ENCODE measurements at places on chromosomes 1 and 21.

- DNase-seq: no peak
These were observed 16.2 kb downstream of the WNT2B start for GRCh38 chr1:112524986-112525385.

GRCh38 chr1:18413541-18414305 is 67.0 kb upstream of the KLHDC7A start:
- no peak for DNase-seq

- no peak for DNase-seq
These were observed 37.4 kb upstream of the WASF2 start for GRCh38 chr1:27527223-27527889.

DNA sequence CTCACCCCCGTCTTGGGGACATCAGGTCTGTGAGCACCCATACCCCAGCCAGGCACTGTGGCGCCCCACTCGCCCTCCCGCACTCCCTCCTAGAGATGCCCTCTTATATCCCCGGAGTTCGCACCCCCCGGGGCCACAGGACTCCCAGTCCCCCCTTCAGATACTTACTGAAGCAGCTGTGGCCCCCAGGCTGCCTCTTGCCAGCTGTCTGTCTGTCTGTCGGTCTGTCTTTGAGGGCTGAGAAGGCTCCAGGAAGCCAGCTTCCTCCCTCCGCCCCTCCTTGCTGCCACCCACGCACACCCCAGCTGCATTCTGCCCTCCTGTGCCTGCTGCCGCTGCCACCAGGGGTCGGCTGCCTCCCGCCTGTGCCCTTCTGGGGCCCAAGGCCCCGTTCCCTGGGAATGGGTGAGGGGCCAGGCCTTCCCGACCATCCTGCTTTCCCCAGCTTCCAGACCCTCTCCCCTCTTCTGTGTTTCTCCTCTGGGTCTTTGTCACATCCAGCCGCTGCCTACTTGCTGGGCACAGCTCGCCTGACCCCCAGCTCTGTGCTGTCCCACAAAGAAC is at the start of gene PTPN7:
PTPN7 (minus strand) TSS at position 226 of the 564 bp plus-strand sequence. CDS start 1,200 bp downstream, outside the sequence.
- DNase-seq: no peak

GRCh38 chr1:234918961-234919761 is 209.5 kb downstream of the TOMM20 start:
- DNase-seq: no peak

GRCh38 chr1:245790441-245790840 is 635.7 kb downstream of the KIF26B start:
- no peak for DNase-seq

GRCh38 chr1:181513786-181514297 is 30.5 kb downstream of the CACNA1E start:
- no peak for DNase-seq
